Omental fat pad (tissue), 4 donors: ENCODE measurements at places on chromosomes 2 and 18. TPM values are rescaled to one million over a fixed set of nuclear protein-coding genes. Genes with fewer than 3 reads are reported as not detected.

- no peak for DNase-seq
These were observed 3.1 kb downstream of the CXCR2 start for GRCh38 chr2:218128781-218129457.

GRCh38 chr2:108947271-108947907 is 41.6 kb downstream of the EDAR start:
- no peak for DNase-seq

DNA sequence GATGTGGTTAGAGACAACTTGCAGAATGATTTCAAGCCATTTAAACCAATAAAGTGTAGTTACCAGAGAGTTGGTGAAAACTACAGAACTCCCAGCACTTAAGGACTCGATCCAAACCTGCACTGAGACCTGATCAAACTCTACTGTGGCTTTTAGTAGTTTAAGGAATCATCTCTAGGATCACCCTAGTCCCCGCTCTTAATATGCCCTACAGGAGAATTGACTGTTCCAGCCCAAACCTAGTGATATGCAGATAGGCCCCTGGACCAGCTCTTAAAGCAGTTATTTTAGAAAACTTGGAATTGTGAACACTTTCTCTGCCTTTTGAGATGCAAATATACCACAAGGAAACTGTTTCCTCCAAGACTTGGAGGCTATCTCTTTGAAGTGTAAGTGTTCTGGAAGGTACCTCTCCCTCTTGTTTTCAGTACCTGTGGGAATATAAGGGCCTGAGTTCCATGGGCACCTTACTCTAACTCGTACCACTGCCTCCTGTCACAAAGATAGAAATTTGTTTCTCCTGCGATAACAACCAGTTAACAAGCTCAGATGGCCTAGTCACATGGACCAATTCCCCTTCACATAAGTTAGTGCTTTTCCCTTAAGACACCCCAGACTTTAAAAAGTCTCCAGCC is 1367.2 kb upstream of the SLC39A10 start:
- DNase-seq = no peak

GRCh38 chr2:224284134-224284946 is 117.6 kb downstream of the FAM124B start:
- DNase-seq = no peak

DNA sequence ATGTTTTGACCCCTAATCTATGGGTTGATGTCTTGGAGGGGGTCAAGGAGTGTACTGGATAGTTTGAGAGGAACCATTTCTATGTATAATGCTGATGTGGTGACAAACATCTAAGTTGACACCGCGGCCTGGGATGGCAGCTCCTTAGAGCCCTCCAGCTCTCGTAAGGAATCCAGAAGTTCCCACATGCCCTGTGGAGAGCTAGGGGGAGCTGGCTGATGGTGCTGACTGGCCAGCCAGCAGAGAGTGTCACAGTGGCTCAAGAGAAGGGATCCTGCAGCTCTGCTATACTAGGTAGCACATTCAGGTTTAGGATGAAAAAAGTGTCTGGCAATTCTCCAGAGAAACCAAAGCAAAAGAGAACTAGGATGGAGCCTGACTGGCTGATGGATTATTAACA is 842.2 kb upstream of the VRK2 start:
- no peak for DNase-seq

- DNase-seq = no peak
These were observed 133.5 kb downstream of the RPIA start for GRCh38 chr2:88824951-88825350.

- no peak for DNase-seq
These were observed 30.8 kb downstream of the CCDC93 start for GRCh38 chr2:117983040-117983439.

DNA sequence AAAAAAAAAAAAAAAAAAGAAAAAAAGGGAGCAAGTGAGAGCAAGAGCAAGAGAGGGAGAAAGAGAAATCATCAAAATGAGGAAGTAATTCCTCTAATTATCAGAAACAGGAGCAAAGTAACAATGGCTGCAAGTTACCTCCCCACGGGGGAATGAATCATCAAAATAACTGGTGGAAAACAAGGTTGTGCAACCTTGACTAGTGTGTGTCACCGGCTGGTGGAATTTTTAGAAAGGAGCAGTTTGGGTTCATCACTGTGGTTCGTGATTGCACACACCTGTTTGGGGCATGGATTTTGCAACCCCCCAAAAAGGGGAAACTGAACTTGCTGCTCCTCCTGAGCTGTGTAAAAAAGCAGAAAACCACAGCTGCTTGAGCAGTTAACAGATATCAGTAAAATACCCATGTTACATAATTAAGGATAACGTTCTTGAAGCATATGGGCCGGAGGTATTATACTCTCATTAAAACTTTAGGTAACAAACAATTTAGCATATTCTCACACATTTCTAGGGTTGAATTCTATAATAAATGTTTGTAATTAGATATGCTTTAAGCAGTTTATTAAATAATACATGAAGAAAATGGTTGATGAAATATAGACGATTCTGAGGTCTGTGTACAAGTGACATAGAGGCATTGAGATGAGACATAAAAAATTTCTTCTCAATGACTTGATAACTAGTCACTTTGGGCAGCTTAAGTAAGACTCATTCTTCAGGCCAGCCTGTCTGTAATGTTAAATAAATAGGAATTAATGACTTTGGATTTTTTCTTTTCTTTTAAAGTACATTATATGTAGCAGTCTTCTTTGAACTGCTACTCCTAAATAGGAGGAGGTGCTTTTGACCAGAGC is 184.2 kb upstream of the ZEB2 start:
- DNase-seq = no peak

GRCh38 chr2:85199698-85200097 is 66.5 kb downstream of the TCF7L1 start:
- no peak for DNase-seq

DNA sequence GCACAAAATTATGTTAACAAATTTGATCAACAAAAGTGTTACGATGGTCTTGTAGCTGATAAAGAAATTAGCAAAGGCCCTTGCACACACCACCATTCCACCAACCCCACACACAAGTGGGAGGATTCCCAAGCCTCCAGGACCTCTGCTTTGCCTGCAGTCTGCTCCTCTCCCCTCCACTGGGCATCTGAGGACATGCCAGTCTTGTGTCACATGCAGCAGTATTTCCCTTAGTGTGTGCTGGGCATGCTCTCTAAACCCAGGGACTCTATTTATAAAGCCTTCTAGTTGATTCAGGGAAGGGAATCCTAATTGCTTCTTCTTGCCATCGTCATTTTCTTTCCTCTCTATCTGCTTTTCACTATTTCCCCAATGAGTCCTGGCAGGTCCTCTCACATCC is 53.3 kb downstream of the KCTD18 start:
- DNase-seq = no peak

- no peak for DNase-seq
These were observed 30.1 kb upstream of the TXNDC2 start for GRCh38 chr18:9855681-9856080.

DNA sequence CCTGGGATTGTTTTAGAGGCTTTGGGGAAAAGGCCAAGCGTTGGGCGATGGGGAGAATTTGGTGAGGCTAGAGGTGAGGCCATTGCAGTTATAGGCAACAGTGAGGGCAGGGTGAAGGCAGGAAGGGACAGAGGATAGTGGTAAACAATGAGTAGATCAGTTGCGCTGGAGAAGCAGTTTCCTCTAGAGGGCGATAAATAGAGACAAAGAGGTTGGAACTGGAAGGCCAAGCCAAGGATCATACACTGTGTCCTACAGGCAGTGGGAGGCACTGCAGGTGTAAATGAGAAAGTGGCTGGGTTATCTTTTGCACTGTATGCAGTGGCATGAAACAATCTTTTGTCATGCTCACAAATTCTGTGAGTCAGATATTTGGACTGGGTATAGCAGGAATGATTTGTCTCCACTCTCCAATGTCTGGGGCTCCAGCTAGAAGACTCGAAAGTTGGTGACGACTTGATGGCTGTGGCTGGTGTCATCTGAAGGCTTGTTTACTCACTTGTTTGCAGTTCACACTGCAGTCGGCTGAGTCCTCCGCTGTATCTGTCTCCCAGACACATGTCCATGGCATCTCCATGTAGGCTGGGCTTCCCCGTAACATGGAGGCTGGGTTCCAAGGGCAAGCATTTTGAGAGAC is 82.1 kb downstream of the TNP1 start:
- no peak for DNase-seq

GRCh38 chr2:41718705-41719104 is 329.1 kb upstream of the PKDCC start:
- DNase-seq = no peak

- no peak for DNase-seq
These were observed 120.1 kb downstream of the LRP1B start for GRCh38 chr2:142010477-142011270.

GRCh38 chr2:68692511-68692910 is 42.1 kb upstream of the ARHGAP25 start:
- no peak for DNase-seq

The SULT1C4 gene
- 16.2 TPM for total RNA-seq

The CHST9 gene
- not detected for total RNA-seq

The GNLY gene
- 5.4 TPM for total RNA-seq
